ENCODE measurements at places on chromosomes 2 and 18.

DNA sequence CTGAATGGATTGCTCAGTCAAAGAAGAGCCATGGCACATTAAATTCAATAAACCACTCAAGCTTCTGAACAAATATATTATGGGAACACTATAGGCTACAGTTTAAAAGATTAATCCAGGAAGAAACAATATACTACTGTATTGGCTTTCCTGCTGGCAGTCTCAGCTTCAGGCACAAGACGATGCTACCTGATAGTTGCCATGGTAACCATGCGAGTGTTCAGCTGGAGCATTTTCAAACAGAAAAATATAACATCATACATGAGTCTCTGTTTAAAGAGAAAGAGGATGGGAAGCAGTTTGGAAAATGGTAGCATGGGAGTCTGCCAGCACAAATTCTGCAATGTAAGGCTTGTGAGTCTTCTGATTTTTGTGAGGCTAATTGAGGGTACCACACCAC is 65.9 kb upstream of the CPO start:
- H3K27me3 ChIP-seq: no peaks in the 10 kb centered on the region
- H3K36me3 ChIP-seq: no peaks in the 10 kb centered on the region
- H3K4me3 ChIP-seq: no peak overlapping the region
- DNase-seq: no peak
- H3K27ac ChIP-seq: no peak overlapping the region

DNA sequence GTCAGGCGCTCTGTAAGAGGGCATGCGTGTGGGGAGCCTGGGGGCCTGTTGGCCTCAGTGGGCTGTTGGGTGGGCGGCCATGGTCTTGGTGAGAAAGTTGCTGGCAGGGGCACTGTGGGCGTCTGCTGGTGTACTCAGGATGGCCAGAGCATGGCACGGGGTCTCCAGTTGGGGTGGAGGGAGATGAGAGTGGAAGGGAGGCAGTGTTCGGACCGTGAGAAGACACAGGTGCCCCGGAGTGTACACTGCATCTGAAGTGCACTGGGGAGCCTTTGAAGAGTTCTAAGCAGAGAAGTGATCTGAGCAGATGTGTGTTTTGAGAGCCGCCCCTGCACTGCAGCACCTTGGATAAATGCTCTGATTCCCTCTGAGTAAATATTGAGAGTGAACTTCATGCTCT is 150.8 kb downstream of the LDLRAD4 start:
- no peaks in the 10 kb centered on the region for H3K4me1 ChIP-seq
- no peak overlapping the region for H3K4me3 ChIP-seq
- H3K27me3 ChIP-seq: peaks cover 5% of the 10 kb centered on the region
- H3K27ac ChIP-seq: no peak overlapping the region

DNA sequence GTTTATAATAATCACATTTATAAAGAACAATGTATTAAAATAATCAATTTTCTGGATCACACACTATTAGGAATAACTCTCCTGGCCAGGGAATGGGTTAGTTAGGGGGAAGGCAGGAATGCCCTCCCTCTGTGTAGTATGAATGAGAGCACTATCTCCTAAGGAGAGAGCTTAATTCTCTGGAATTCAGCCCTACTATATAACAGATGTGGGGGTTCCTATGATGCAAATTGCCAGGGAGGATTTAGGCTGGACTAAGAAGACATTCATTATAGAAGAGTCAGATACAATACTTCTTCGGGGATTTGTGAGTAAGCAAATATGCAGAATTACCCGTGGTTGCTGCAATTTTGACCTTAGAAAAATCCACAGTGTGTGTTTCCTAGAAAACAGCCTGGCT is 250.1 kb upstream of the VRK2 start:
- no peak overlapping the region for H3K27ac ChIP-seq
- H3K36me3 ChIP-seq: no peaks in the 10 kb centered on the region
- H3K27me3 ChIP-seq: peaks cover 3% of the 10 kb centered on the region

DNA sequence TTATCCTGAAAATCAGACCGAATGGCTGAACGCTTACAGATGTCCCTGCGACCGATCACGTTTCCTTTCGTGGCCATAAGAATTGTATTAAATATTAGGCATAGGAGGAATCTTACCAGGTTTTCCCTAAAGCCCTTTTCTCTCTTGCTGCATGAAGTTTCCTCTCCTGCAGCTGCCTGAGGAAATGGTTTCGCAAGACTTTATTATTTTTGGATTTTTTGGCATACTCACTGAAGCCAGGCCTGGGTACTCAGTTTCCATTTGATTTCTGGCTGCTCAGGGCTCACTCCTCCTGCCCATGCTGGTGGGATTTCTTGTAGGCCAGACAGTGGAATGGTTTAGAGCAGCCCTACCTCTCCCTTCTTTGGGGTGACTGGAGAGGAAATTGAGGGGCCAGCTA is 114.0 kb downstream of the KLHL29 start:
- H3K36me3 ChIP-seq: no peaks in the 10 kb centered on the region
- H3K27me3 ChIP-seq: no peaks in the 10 kb centered on the region
- peaks cover 24% of the 10 kb centered on the region for H3K4me1 ChIP-seq
- no peak overlapping the region for H3K27ac ChIP-seq
- no peak overlapping the region for H3K4me3 ChIP-seq
- no peak for DNase-seq

DNA sequence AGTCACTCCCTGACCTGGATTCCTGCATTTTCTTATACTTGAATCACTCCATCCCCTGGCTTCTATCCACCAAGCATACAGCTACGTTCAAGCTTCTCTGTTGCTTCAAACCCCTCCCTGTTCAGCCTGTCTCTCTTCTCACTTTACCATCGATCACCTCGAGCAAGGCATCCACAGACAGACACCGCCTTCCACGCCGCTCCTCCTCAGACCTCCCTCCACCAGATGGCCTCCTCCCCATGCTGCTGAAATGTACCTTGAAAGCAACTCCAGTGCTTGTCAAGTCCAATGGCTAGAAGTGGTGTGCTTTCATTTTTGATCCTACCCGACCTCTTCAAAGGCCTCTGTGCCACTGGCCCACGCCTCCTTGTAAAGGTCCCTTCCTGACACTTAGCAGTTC is 131.3 kb upstream of the ACAA2 start:
- H3K27me3 ChIP-seq: peaks cover 5% of the 10 kb centered on the region
- no peaks in the 10 kb centered on the region for H3K36me3 ChIP-seq
- no peak overlapping the region for H3K27ac ChIP-seq
- DNase-seq: no peak
- no peak overlapping the region for H3K4me3 ChIP-seq

DNA sequence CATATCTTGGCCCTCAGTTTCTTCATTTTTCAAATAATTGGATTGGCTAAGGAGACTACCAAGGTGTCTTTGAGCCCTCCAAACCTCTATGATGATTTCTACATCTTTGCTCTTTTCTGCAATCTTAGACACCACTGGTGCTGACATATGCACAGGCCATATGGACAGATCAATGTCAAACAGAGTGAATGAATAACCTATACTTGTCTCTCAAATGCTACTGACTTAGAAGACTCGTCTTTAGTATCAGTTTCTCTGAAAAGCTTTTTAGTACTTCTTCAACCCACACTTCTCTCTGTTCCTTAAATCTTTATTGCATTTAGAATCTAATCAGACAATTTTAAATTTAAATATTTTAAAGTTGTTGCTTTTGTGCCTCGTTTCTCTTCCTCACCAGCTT is 258.2 kb downstream of the LTBP1 start:
- H3K4me1 ChIP-seq: peaks cover 57% of the 10 kb centered on the region
- peaks cover 69% of the 10 kb centered on the region for H3K36me3 ChIP-seq
- H3K27me3 ChIP-seq: peaks cover 1% of the 10 kb centered on the region
- no peak for DNase-seq

DNA sequence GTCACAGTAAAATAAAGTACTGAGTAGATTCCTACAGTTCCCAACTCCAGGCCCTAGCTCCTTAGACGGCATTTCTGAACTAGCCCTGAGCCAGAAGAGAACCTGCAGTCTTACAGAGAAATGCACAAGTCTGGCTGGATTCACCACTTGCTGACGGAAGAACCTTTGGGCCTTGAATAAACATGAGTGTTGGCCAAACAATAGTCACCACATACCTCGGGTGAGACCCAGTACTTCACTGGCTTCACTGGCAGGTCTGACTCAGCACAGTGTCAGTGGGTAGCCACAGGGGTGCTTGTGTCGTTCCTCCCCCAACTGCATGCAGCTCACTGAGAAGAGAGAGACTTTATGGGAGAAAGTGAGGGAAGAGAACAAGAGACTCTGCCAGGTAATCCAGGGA is 88.9 kb downstream of the TMEM185B start:
- peaks cover 39% of the 10 kb centered on the region for H3K4me1 ChIP-seq
- peak; percentile 92 for DNase-seq
- peaks cover 11% of the 10 kb centered on the region for H3K36me3 ChIP-seq
- H3K27ac ChIP-seq: peak overlapping the region; percentile 10
- H3K27me3 ChIP-seq: peaks cover 12% of the 10 kb centered on the region
- peak overlapping the region; percentile 8 for H3K4me3 ChIP-seq

DNA sequence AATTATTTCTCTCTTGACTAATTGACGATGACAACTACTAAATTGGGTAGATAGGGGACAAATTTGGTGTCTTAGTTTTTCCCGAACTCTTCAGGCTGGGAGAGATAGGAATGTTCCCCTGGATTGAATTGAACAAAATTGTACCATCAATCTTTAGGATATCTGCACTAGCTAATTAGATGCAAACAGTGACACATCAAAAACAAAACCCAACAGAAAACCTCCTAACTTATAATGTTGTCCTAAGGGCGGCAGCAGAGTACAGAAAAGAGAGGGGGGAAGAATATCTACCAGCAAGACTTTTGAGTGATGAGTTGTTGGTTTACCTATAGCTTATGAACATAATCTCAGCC is 342.9 kb downstream of the INSIG2 start:
- H3K27ac ChIP-seq: no peak overlapping the region
- H3K4me1 ChIP-seq: no peaks in the 10 kb centered on the region
- no peak overlapping the region for H3K4me3 ChIP-seq

GRCh38 chr18:76640438-76640837 is 145.4 kb upstream of the ZNF516 start:
- H3K27ac ChIP-seq: no peak overlapping the region
- H3K4me3 ChIP-seq: no peak overlapping the region
- H3K36me3 ChIP-seq: no peaks in the 10 kb centered on the region
- DNase-seq: no peak
- H3K27me3 ChIP-seq: peaks cover 13% of the 10 kb centered on the region
- no peaks in the 10 kb centered on the region for H3K4me1 ChIP-seq

DNA sequence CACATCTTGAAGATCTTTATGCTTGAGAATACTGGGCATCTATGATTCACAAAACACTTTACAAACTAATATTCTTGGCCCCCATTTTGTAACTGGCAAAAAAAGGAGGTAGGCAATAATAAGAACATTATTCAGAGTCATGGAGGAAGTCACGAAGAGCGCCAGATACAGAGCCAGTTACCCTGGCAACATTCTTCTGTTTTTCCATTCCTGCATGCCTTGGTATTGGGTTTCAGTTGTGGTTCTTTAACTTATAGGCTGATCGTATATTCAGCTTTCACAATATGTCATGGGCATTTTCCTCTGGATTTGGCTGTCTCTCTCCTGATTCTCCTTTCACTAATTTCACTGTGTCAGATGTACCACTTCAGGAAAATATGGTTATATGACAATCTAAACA is 234.7 kb downstream of the HRH4 start:
- H3K27me3 ChIP-seq: peaks cover 4% of the 10 kb centered on the region
- H3K4me1 ChIP-seq: no peaks in the 10 kb centered on the region
- DNase-seq: no peak
- no peak overlapping the region for H3K27ac ChIP-seq
- no peak overlapping the region for H3K4me3 ChIP-seq

- no peaks in the 10 kb centered on the region for H3K36me3 ChIP-seq
Observed at GRCh38 chr2:211351987-211352386, 795.6 kb downstream of the CPS1 start.

DNA sequence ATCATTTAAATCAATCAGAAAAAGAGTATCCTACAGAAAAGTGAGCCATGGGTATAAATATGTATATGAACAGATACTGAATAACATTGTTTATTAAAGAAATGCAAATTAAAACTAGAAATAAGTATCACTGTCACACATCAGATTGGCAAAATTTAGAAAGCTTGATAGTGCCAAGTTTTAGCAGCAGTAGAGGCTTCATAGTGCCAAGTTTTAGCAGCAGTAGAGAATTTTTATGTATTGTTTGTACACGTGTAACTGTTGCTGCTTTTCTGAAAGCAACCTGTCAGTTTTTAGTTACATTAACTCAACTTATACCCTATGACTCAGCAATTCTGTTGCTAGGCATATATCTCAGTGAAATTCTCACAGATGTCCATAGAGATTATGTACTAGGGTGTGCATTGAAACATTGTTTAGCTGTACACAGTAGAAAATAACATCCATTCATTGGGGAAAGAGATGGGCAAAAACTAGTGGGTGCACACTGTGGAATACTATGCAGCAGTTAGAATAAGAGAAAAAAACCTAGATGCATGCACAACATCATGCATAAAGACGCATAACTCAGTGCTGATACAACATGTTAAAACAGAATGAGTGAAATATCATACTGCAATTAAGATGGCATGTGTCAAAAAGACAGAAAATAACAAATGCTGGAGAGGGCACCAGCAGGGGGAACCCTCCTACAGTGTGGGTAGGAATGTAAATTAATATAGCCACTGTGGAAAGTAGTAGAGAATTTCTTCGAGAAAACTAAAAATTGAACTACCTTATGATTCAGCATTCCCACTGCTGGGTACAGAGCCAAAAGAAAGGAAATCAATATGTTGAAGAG is 294.5 kb upstream of the NT5C1B start:
- DNase-seq: peak; percentile 42
- no peak overlapping the region for H3K4me3 ChIP-seq
- no peaks in the 10 kb centered on the region for H3K36me3 ChIP-seq
- peaks cover 12% of the 10 kb centered on the region for H3K4me1 ChIP-seq

DNA sequence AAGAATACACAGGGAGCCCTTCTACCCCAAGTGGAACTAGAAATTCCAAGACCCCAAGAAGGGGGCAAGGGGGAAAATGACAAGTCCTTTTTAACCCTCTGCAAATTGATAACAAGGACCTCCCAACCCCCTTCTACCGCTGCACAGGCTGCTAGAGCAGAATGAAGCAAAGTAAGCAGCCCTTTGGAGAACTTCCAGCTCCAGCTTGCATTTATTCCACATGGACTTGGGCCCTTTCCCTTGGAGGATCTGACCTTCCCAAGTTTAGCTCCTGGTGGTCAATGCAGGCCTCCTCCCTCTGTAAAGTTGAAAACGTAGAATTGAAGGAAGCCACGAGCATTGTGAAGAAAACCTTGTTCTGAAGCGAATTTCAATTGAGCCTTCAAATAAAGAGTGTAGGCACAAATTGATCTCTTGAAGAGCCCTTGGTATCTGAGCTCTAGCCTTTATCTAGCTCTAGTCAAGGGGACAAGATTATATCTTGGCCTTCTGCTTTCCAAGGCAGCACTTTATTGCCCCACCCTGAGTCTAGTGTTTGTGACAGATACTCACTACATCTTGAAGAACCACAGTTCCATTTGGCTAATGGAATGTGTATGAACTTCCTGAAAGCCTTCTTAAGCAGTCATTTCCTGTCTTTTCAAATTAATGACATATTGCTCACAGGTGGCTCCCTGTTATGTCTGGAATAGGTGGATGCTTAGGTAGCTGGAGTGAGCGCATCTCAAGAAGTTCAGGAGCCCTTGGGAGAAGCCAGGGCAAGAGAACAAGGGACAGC is 37.2 kb downstream of the SLC14A2 start:
- no peak overlapping the region for H3K4me3 ChIP-seq
- no peak overlapping the region for H3K27ac ChIP-seq
- peak; percentile 27 for DNase-seq

- no peaks in the 10 kb centered on the region for H3K36me3 ChIP-seq
- H3K4me1 ChIP-seq: no peaks in the 10 kb centered on the region
- H3K27me3 ChIP-seq: no peaks in the 10 kb centered on the region
- no peak overlapping the region for H3K4me3 ChIP-seq
- no peak overlapping the region for H3K27ac ChIP-seq
Observed at GRCh38 chr18:75010278-75010677, 198.7 kb downstream of the PTGR3 start.

- no peaks in the 10 kb centered on the region for H3K27me3 ChIP-seq
- peak overlapping the region; percentile 18 for H3K27ac ChIP-seq
- H3K4me3 ChIP-seq: peak overlapping the region; percentile 80
Observed at GRCh38 chr2:172339371-172340010, 87.9 kb upstream of the ITGA6 start.
